ENCODE measurements at places on chromosomes 4 and X. TPM values are rescaled to one million over a fixed set of nuclear protein-coding genes. Genes with fewer than 3 reads are reported as not detected.

PTTG2 gene
- total RNA-seq: not detected

SPARCL1 gene
- not detected for total RNA-seq

NR3C2 gene
- 0.18 TPM for total RNA-seq

TMEM33 gene
- 32.3 TPM for total RNA-seq

IGFBP7 gene
- 415 TPM for total RNA-seq

HERC6 gene
- 5.2 TPM for total RNA-seq

F9 gene
- not detected for total RNA-seq

USP17L25 gene
- not detected for total RNA-seq

CLNK gene
- total RNA-seq: not detected

TCEAL7 gene
- total RNA-seq: 43.2 TPM

MAGEC1 gene
- not detected for total RNA-seq

PNPLA4 gene
- 27.8 TPM for total RNA-seq

OTC gene
- not detected for total RNA-seq

IGSF1 gene
- total RNA-seq: not detected

MAGED4 gene
- 19.0 TPM for total RNA-seq

PCDH18 gene
- 65.7 TPM for total RNA-seq

AVPR2 gene
- not detected for total RNA-seq

SLC4A4 gene
- 0.58 TPM for total RNA-seq

SPANXN1 gene
- not detected for total RNA-seq

ZNF182 gene
- 1.1 TPM for total RNA-seq

AMBN gene
- total RNA-seq: not detected

FMR1NB gene
- total RNA-seq: not detected

STAP1 gene
- total RNA-seq: not detected

ADAM29 gene
- not detected for total RNA-seq

NUDT10 gene
- 1.9 TPM for total RNA-seq

GRIA2 gene
- total RNA-seq: not detected

TMEM255A gene
- not detected for total RNA-seq

ING2 gene
- total RNA-seq: 8.2 TPM

LRIT3 gene
- not detected for total RNA-seq

CT45A10 gene
- total RNA-seq: not detected

GRSF1 gene
- total RNA-seq: 68.9 TPM

PASD1 gene
- total RNA-seq: not detected

BLOC1S4 gene
- 25.5 TPM for total RNA-seq

NUDT6 gene
- 12.1 TPM for total RNA-seq

CHST7 gene
- total RNA-seq: 10.1 TPM

CSAG1 gene
- total RNA-seq: not detected

CFAP99 gene
- not detected for total RNA-seq

ERCC6L gene
- total RNA-seq: 2.6 TPM

NSG1 gene
- 0.35 TPM for total RNA-seq

ADH7 gene
- not detected for total RNA-seq

ADAMTS3 gene
- total RNA-seq: 2.3 TPM

CENPVL2 gene
- not detected for total RNA-seq

CXorf65 gene
- not detected for total RNA-seq

BEND2 gene
- not detected for total RNA-seq

GRIA3 gene
- 1.1 TPM for total RNA-seq

PDCL2 gene
- total RNA-seq: not detected

SLC7A11 gene
- 34.9 TPM for total RNA-seq

FRAS1 gene
- 1.2 TPM for total RNA-seq

Data from myometrial cell (primary cell).